Keratinocyte (primary cell): ENCODE measurements at places on chromosomes 7 and 10. TPM values are rescaled to one million over a fixed set of nuclear protein-coding genes. Genes with fewer than 3 reads are reported as not detected.

Gene RAPGEF5
- 1.3 to 2.1 TPM (median 1.5 TPM) in 3 replicates for polyA plus RNA-seq

DNA sequence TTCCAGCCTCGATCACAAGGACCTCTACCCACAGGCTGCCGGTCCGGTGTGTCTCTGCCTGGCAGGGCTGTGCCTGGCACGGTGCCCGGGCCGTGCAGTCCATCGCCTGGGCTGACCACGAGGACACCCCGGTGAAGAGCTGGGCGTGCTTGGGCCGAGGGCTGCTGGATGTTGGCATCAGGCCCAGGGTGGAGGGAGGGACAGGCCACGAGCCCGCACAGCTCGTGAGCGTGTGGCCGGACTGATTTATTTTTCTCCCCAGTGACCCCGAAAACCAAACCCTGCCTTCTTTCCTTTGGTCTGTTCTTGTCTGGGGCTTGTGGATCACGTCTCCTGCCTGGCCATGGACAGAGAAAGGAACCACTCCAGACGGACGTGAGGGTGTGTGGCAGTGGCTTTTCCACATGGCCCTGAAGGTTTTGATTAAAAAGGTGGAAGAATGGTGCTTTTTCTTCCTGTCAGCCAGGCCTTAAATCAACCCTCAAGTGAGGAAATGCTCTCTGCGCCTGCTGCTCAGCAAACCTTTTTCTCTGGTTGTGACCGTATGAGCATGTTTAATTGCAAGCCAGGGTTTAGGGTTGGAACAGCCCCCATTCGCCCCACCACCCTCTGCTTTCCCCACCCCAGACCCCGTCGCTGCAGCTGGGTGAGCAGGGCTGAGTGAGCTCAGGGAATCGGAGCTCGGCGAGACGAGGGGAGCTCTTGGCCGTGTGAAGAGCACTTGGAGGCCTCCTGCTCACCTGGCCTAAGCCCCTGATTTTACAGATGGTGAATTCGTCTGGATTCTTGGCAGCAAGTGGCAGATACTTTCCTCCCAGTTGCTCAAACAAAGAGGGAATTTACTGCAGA lies 130.1 kb downstream of the RGS10 start:
- H3K36me3 ChIP-seq, result no peaks in the 10 kb centered on the region
- H3K27ac ChIP-seq, result no peak overlapping the region
- no peaks in the 10 kb centered on the region for H3K4me1 ChIP-seq

DNA sequence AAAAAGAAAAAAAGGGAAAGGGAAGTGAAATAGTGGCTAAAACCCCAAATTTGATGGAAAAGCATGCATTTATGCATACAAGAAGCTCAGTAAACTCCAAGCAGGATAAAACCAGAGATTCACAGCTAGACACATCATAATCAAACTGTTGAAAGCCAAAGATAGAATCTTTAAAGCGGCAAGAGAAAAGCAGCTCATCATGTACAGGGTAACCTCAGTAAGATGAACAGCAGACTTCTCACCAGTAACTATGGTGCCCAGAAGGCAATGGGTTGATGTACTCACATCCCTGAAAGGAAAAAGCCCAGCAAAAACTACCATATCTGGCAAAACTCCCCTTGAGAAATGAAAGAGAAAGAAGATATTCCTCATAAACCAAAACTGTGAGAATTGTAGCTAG lies 60.4 kb downstream of the TPST1 start:
- no peaks in the 10 kb centered on the region for H3K36me3 ChIP-seq
- H3K4me1 ChIP-seq, result peaks cover 3% of the 10 kb centered on the region
- DNase-seq, result no peak

DNA sequence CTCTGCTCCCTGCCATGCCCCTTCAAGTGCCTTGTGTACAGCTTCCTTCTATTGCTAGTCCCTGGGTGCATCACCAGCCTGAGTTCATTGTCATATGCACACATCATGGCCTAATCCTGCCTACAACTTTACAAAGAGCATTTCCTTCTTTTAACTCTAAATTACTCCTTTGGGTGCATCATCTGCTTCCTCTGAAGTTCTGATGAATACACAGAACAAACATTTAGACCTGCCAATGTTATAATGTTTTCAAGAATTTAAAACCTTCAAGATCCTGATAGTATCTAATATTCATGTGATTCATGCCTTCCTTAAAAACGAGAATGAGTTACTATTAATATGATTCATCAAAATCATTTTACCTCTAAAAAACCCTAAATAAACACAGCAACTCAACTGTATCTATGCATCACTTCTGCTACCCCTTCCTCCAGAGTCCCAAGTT lies 357.1 kb downstream of the MAGI2 start:
- DNase-seq, result no peak
- H3K4me1 ChIP-seq, result no peaks in the 10 kb centered on the region
- H3K4me3 ChIP-seq, result no peak overlapping the region
- H3K36me3 ChIP-seq, result no peaks in the 10 kb centered on the region
- no peak overlapping the region for H3K27ac ChIP-seq

Gene CYP3A5
- 2.0 to 4.5 TPM (median 3.4 TPM) in 3 replicates for polyA plus RNA-seq

- no peak overlapping the region for H3K27ac ChIP-seq
- H3K4me3 ChIP-seq, result peak overlapping the region; percentile 63
- H3K4me1 ChIP-seq, result no peaks in the 10 kb centered on the region
- H3K36me3 ChIP-seq, result no peaks in the 10 kb centered on the region
Observed at GRCh38 chr10:132308587-132309470, 1.1 kb upstream of the STK32C start.

DNA sequence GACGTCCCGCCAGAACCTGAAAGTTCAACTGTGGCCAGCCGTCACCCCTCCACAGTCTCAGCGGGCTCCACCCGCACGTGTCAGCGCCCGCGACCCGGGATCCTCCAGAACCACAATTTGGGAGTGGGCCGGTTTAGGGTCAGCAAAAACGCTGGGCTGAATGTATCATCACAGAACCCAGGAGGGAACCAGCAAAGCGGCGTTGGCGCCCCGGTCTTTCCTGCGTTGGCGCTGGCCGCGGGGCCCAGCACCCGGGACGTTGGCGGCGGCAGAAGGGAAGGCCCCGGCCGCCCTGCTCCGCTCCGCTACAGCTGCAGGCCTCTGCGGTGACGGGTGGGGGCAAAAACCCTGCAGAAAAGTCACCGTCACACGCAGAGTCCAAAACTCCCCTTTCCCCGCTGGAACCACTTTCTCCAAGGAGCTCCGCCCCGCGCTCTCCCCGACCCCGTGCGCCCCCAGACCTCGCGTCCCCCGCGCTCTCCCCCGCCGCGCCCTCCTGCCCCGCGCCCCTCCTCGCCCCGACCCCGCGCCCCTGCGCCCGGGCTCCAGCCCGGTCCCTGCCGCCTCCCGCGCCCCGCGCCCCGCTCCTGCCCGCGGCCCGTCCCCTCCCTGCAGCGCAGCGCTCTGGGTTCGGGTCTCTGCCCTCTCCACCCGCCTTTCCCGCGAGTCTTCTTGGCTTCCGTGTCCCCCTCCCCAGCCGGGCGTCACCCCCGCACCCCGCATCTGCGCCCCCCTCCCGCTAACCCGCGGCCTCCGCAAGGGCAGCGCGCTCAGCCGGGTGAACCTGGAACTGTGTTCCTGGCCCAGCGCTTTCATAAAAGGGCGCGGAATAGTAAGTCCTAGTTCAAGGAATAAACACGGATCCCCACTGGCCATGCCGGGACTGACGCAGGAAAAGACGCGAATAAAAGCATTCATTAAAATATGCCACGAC lies 24.0 kb upstream of the RNF32 start:
- H3K27ac ChIP-seq, result no peak overlapping the region
- peaks cover 21% of the 10 kb centered on the region for H3K27me3 ChIP-seq
- no peak overlapping the region for H3K4me3 ChIP-seq
- DNase-seq, result no peak

Gene EPO
- 0.35 to 0.86 TPM (median 0.41 TPM) in 3 replicates for polyA plus RNA-seq

DNA sequence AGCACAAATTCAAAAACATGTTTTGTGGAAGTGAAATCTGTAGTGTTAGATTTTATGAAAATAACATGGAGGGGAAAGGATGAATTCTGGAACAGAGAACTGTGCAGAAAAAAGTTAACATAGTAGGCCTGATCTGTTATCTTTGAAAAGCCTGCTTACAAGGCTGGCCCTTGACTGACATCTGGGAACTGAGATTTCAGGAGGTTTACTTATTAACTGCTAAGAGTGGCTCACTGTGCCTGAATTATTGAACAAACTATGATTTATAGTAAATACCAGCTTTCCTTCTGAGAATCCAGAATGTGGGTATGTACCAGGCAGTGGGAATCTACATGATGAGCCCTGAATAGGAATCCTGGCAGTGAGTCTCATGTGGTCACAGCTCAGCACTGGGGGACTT lies 30.5 kb downstream of the NSUN6 start:
- no peaks in the 10 kb centered on the region for H3K36me3 ChIP-seq
- H3K27ac ChIP-seq, result no peak overlapping the region
- H3K4me3 ChIP-seq, result no peak overlapping the region
- H3K27me3 ChIP-seq, result no peaks in the 10 kb centered on the region
